ENCODE measurements at places on chromosomes 12 and 14.
A peak's percentile ranks its signal among the peaks of the same experiment; 100 is the strongest.

DNA sequence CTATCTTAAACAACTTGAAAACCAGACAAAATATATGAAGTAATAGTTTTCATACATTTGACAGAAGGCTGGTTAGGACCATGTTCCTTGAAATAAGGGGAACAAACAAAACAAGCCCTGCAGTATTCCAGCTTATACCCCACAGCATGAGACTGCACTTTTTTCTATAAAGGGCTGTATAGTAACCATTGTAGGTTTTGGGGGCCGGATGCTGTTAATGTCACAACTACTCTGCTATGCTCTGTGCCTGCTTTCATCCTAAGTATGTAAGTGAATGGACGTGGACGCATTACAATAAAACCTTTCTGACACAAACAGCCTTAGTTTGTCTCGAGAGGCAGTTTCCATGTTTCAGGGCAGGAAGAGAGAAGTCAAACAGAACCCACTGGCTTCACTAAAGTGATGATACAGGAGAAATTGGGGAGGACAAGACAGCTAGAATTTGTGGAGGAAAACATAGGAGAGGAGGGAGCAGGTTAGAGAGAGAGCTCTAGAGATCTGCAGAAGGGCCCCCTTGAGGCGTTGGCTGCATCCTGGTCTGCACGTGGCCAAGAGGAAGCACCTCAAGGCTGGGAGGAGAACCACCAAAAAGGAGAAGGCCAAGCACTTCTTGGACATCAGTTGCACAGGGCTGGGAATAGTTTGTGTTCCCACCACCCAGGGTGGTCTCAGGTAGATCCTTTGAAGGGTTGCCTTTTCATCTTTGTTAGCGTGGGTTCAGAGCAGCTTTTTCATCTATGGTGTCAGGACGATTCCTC is 63.7 kb downstream of the TRAF3 start:
- no peak for DNase-seq

DNA sequence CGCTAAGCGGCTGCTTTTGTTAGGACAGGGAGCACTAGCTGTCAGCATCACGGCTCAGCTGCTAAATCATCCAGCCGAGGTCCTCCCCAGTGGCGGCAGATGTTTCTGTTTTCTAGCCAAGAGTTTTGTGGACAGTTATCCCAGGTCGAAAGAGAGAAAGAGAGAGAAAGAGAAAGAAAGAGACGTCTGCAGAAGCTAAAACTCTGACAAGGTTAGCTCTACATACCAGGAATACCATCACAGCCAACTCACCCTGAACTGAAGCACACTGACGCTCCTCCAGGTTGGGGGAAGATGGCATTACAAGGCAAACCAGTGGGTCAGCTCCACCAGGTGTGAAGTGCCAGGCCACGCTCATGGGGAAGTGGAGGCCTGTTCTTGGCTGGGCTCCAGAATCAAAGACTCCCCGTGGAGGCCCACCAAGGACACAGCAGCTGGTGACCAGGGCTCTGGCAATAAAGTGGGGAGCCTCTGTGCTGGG is 64.9 kb upstream of the DICER1 start:
- DNase-seq: no peak

DNA sequence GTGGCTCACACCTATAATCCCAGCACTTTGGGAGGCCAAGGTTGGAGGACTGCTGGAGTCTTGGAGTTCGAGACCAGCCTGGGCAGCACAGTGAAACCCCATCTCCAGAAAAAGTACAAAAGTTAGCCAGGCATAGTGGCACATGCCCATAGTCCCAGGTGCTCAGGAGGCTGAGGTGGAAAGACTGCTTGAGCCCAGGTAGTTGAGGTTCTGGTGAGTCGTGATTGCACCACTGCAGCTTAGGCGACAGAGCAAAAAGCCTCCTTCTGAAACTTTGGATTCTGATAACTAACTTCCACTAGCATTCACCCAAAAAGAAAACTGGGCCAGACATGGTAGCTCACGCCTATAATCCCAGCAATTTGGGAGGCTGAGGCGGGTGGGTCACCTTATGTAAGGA is 6.6 kb downstream of the BTBD7 start:
- DNase-seq: no peak

GRCh38 chr14:73105050-73105449 is 31.3 kb upstream of the PSEN1 start:
- DNase-seq: no peak

DNA sequence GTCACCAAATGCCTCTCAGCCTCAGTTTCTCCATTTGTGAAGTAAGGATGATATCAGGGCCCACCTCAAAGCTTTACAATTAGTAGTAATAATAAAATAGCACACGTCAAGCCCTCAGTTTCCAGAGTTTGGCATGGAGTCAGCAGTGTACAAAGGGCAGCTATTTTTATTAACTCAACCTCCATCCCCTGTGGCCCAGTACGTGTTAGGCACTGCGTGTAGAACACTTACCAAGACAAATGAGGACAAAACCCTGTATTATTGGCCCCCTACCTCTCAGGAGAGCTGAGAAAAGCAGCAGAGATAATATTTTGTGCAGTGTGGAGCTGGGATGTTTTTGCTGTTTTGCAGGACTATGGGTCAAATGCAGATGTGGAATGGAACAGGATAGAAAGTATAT is 280.8 kb downstream of the C12orf75 start:
- DNase-seq: no peak

GRCh38 chr12:52189376-52190174 is 2.2 kb downstream of the KRT80 start:
- DNase-seq: peak; percentile 69

DNA sequence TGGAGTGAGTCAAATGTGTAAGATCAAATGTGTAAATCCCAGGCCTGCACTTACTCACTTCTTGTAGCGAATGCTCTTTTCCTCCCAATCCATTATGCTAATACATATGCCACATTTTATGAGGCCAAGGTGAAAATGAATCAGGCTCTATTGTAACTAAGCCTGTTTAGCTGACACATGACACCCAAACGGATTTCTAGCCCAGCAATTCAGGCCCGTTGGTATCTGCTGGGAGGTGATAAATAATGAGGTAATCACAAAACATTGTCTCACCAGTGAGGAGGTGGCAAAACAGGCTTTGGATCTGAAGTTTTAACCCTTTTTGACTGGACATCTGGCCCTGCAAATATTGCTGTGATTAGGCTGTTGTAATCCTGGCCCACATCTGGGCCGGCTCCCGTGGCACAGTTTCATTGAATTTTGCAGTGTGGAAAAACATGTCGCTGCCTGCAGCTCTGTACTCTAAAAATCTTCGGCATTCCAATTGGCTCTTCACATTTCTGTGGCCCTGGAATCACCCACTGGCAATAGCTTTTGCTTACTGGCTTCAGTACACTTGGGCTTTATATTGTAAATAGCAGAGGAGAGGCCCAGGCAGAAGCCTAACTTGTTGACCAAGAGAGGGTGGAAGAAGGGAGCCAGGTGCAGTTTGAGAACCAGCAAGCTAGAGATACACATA is 106.1 kb downstream of the PAX9 start:
- no peak for DNase-seq

- DNase-seq: no peak
Observed at GRCh38 chr14:77077040-77077439, 21.0 kb upstream of the CIPC start.

DNA sequence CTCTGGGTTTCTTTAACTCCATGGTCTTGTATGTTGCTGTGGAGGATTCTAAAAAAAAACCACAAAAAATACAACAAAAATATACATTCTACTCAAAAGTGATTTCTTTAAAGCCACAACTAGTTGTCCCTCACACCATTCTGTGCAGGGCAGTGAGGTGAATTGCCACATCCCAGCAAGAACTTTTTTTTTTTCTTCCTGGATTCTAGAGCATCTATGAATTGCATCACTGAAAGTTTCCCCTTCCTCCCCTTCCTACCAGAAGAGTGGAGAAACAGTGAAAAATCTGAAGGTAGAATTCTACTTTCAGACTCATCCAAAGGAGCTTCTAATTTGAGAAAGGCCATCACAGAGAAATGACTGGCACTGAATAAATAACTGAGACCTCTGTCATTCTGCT is 395.3 kb downstream of the AEBP2 start:
- DNase-seq: no peak

Measured in Caki2 (cell line).